Activated CD8-positive, alpha-beta memory T cell treated with anti-CD3 and anti-CD28 coated beads for 48 hours (primary cell): ENCODE measurements at places on chromosomes 11 and 22.

GRCh38 chr11:73246303-73246702 is 25.8 kb upstream of the P2RY6 start:
- DNase-seq, result no peak

DNA sequence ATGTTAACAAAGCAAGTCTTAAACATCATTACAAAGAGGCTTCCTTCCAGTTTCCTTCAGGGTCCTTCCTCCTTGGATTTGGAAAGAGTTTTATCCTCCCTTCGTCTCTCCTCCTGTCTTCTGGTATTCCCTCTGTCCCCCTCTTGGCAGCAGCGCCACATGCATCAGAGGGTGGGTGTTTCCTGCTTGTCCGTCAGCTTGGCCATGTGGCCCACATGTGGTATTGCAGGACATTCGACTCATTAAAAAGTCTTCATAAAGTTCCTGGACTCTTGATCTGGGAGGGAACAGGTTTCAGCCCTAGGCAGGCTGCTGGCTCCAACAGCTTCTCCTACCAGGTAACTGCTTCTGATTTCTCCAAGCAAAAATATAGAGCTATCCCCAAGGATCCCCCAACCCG is 189.8 kb downstream of the CSNK2A3 start:
- no peak for DNase-seq

GRCh38 chr22:46954781-46955180 is 192.3 kb downstream of the TBC1D22A start:
- DNase-seq, result no peak

DNA sequence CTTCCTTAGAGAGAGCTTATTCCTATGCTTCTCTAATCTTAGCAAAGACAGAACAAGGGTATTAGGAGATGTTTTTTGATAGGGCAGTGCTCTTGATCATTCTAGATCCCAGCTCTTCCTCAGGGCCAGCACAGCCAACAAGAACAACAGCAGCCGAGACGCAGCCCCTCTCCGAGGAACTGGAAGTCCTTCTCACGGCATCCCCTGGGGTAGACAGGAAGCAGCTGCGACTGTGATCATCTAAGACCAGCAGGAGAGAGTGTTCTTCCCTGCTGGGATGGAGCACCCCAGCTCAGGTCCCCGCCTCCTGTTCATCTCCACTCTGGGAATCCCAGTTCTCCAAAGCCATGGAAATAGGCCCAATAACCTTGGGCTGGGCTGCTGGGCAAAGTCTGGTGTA is 29.6 kb downstream of the IRAG1 start:
- DNase-seq, result no peak

GRCh38 chr11:86156397-86156955 is 87.6 kb upstream of the PICALM start:
- DNase-seq, result no peak

- DNase-seq, result no peak
These were observed 2.1 kb upstream of the KIAA1671 start for GRCh38 chr22:24950272-24950902.

- DNase-seq, result no peak
These were observed 89.7 kb upstream of the PHOX2A start for GRCh38 chr11:72333661-72334060.

DNA sequence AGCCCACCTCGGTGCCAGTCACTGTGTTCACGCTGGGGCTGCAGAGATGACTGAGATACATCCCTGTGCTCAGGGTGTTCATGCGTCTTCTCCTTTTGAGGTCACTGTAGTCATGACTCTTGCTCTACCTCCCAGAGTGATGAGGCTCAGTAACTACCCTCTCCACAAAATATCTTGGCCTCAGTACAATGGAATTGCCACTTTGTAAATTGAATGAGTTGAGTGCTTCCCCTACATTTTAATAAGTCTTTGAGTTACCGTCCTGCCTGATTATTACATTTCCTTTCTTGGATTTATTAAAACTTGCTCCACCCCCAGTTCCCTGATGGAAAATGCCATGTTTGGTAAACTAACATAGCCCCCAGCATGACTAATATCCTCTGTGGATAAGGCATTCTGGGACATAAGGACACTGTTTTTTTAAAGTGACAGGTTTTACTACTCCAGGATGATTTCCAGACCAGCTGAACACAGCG is 15.9 kb downstream of the PRSS23 start:
- no peak for DNase-seq

- no peak for DNase-seq
These were observed 39.8 kb upstream of the RPS13 start for GRCh38 chr11:17117262-17117661.

- no peak for DNase-seq
These were observed 26.6 kb downstream of the TRIM5 start for GRCh38 chr11:5658318-5658717.

DNA sequence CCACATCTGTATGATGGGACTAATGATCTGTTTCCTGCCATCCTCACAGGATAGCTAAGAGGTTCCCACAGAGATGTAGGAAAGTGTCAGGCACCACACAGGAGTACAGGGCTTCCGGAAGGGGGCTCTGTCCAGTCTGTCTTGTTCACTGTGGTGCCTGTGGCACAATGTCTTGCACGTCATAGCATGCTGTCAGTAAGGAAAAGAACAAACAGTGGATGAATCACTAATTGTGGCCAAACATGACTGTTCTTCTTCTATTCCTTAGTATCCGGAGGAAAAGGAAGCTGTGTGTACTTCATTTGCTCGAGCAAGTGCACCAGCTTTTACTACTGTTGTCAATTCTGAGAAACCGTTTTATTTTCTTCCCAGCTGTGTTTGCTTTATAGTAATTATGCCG is 73.4 kb upstream of the YWHAH start:
- no peak for DNase-seq

GRCh38 chr11:59800390-59801025 is 10.1 kb downstream of the MRPL16 start:
- no peak for DNase-seq

DNA sequence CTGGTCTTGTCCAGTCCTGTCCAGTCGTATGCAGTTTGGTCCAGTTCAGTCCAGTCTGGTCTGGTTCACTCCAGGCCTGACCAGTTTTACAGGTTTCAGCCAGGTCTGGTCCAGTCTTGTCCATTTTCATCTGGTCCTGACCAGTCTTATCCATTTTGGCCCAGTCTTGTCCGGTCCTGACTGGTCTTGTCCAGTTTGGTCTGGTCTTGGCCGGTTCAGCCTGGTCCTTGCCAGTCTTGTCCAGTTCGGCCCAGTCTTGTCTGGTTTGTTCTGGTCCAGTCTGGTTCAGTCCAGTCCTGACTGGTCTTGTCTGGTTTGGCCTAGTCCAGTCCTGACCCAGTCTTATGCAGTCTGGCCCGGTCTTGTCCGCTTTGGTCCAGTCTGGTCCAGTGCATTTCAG is 380.2 kb downstream of the OR4C45 start:
- DNase-seq, result no peak

DNA sequence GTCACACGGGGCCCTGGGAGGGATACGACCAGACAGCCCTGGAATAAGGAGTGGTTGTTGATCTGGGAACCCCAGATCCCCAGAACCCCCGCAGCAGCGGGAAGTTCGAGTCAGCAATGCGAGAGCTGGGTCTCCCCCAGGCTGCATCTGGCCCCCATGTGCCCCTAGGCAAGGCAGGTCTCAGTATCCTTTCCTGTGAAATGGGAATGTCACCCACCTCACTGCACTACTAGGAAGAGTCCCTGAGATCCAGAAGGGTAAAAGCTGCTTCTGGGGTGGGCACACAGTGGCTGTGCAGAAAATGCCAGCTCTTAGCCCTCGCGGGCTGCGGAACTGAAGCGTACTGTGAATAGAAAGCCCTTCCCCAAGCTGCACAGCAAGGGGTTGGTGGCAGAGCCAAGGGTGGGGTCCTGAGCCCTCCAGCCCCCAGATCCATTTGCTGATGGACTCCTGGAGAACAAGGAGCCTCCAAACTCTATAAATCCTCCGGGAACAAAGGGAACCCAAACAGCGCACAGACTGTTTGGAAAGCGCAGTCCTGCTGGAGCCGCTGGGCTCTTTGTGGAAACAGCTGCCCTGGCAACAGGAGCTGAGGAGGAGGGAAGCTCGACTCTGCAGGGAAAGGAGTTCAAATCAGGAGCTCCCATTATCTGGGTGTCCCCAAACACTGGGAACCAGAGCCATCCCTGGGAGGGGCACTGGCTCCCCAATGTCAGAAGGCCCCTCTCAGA is 68.2 kb upstream of the SHISAL1 start:
- no peak for DNase-seq

DNA sequence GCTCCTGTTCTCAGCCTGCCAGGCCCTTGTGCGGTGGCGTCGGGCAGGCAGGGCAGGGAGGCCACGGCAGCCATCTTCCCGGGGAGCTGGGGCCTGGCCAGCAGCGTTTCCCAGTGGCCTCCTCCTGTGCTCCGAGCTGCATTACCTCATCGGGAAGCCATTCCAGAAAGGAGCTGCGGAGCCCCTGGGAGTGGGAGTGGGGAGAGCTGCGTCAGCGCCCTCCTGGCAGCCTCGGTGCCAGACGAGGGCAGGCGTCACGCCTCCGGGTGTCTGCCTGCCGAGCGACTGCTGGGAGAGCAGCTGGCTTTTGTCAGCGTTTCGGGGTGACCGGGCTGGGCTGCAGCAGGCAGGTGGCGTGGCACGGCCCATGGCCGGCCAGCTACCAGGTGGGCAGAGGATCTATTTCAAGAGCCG is 30.9 kb upstream of the WNT7B start:
- DNase-seq, result no peak

- no peak for DNase-seq
These were observed 3.2 kb upstream of the MUC6 start for GRCh38 chr11:1039481-1040427.

DNA sequence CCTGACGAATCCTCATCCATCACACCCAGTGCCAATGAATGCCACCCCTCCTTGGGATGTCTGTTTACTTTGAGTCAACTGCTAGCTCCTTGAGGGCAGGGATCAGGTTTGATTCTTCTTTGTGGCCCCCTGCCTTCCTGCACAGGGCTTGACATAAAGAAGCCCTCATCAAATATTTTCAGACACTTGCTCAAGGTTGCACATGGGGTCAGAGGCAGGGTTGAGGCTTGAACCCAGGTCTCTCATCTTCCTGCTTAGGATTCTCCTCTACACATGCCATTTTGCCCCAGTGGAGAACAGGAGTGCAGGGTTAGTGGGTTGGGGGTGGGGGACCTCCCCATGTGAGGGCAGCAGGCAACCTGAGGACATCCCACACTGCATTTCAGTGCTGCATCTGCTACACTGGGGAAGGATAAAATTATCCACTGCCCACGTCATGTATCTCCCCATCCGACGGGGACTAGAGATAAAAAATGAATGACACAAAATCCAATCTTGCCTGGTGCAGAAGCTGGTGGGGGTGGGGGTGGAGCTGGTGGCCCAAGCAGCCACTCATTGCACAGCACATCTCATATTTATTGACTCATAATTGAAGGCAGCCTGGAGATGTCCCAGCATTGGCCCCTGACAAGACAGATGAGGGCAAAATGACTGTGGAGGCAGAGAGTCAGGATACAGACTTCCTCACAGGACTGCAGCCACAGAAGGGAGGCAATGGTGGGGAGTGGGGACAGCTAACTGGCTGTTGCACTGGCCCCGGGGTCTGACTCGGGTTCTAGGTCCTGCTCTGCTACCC is 41.3 kb downstream of the NEU3 start:
- DNase-seq, result no peak

DNA sequence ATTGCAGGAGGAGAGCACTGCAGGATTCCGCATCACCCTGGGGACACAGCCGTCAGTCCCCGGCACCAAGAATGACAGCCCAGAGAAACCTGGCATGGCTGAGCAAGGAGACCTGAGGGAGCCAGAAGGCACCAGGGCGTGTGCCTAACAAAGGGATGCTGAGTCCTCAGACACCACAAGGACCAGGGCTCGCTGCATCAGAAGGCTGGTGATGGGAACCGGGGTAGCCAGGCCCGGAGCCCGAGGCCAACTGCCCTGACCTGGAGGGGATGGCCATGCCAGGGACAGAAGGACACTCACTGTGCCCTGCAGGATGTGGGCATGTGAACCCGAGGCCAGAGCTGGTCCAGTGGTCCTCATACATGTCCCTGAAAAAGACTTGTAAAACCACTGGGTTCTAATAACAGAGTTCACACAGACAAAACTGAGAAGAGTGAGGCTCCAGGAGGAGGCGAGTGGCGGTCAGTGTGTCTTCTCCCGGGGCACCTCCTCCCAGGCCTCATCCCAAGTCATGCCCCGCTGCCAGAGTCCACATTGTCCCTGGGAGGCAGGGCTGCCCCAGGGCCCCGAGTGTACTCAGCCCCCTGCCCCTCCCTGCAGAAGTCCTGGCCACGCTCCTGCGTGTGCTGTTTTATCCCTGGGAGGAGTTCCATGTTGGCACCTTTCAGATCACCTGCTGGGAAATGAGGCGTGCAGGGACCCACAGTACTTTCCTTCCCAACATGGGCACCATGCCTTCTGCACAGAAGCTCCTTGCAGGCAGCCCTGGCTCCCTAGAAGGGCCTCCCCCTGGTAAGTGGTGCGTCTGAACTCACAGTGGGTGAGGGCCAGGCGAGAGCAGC is 42.5 kb downstream of the TBX1 start:
- no peak for DNase-seq

GRCh38 chr11:3021125-3021524 is 29.0 kb upstream of the NAP1L4 start:
- DNase-seq, result no peak

- DNase-seq, result no peak
These were observed 359.5 kb downstream of the INSC start for GRCh38 chr11:15473954-15474837.

GRCh38 chr22:36104988-36105387 is 55.6 kb downstream of the APOL3 start:
- no peak for DNase-seq

- DNase-seq, result no peak
These were observed 132.5 kb downstream of the HIPK3 start for GRCh38 chr11:33389635-33390034.

- no peak for DNase-seq
These were observed 3.9 kb downstream of the PACSIN2 start for GRCh38 chr22:43011079-43011478.

- no peak for DNase-seq
These were observed 114.9 kb downstream of the MPPED2 start for GRCh38 chr11:30471244-30471643.

DNA sequence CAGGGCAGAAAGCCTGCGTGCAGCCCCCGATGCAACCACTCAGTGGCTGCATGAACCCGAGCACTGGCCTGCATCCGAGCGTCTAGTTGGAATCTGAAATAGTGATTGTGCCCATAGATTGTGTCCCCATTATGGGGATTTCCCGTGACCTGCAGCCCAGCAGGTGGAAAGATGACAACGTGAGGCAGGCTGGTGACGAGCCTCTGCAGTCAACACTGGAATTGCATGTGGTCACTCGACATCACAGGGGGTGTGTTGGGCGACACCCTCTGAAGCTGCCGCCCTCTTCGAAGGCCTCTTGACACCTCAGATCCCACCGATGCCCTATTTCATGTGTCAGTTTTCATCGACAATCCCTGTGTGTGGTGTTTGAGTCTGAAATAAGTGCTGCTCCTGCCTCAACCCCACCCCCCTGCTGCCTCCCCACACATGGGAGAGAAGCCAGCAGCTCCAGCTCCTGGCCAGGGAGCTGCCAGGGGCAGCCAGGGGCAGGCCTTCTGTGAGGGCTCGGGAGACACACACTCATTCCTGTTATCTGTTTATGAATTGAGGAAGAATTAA is 172.0 kb upstream of the B3GAT1 start:
- DNase-seq, result no peak
